CD8-positive, alpha-beta memory T cell (primary cell): ENCODE measurements at places on chromosomes 2 and 18.

DNA sequence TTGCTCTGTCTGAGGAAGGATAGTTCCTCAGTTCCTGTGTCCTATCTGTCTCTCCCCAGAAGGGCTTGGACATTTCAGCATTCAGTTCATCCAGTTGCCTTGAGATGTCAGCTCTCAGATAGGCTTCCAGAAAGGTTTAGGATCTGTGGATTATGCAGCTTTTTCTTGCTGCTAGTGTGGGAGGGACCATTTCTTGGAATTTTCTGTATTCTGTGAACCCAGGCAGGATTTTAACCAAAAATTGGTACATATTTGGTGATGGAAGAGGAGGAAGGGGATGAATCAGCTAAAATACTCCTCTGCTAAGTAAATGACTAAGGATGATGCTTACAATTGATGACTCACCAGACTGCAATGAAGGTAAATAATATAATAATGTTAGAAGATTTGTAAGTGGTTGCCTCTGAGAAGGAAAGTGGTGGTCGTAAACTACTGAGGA is 58.6 kb upstream of the DOCK10 start:
- no peak for DNase-seq

DNA sequence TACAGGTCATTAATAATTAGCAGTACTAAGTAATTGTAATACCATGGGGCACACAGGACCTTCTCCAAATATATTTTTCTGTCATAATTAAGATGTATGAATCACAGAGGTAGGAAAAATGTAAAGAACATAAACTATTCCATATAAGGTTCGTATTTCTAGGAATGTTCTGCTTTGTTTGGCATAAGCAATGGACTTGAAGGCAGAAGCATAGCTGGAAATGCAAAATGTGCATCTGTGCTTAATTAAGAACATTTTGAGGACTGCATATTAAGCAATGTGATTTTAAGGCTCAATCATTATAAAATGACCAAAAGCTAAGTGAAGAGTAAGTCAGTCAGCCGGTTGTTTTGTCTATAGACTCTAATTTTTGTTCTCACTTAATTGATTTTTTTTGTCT is 123.2 kb downstream of the RBM43 start:
- DNase-seq = no peak

DNA sequence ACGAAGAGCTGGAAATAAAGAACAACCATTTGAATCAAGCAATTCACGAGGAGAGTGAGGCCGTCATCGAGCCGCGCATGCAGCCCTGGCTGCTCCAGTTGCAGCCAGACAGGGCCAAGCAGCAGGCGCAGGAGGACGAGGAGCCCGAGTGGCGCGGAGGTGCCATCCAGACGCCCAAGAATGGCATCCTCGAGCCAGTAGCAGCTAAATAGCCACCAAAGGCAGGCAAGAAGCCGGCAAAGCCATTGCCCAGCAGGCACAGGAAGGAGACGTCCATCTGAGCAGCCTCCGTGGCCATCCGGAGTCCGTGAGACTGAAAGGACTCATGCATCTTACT is 8.9 kb upstream of the CHST10 start:
- no peak for DNase-seq

GRCh38 chr2:23206650-23207049 is 178.3 kb upstream of the KLHL29 start:
- no peak for DNase-seq

- no peak for DNase-seq
Observed at GRCh38 chr18:22211657-22212056, 42.3 kb downstream of the GATA6 start.

- DNase-seq = no peak
Observed at GRCh38 chr2:231306791-231307393, 88.6 kb upstream of the B3GNT7 start.
